Activated CD4-positive, alpha-beta T cell treated with anti-CD3 and anti-CD28 coated beads for 36 hours (primary cell): ENCODE measurements at places on chromosomes 1 and 21. TPM values are rescaled to one million over a fixed set of nuclear protein-coding genes. Genes with fewer than 3 reads are reported as not detected.

Gene FAM3B
- total RNA-seq = not detected

Gene MR1
- total RNA-seq = 21.5 TPM

Gene CLCNKA
- not detected for total RNA-seq

Gene PTPN7
- 221 TPM for total RNA-seq

Gene LRRC3
- total RNA-seq = 2.9 TPM

Gene TEX38
- total RNA-seq = not detected

Gene BCL2L15
- 1.1 TPM for total RNA-seq

Gene PWP2
- total RNA-seq = 54.1 TPM

Gene NSUN4
- 31.3 TPM for total RNA-seq

Gene NUF2
- 58.4 TPM for total RNA-seq

Gene MTHFR
- total RNA-seq = 11.2 TPM

Gene FCRL1
- not detected for total RNA-seq
